ENCODE measurements at places on chromosomes 4 and X.

- DNase-seq, result no peak
These were observed 343.4 kb upstream of the RASGEF1B start for GRCh38 chr4:81814987-81815541.

GRCh38 chr4:81085979-81086378 is 55.5 kb downstream of the BMP3 start:
- DNase-seq, result no peak

DNA sequence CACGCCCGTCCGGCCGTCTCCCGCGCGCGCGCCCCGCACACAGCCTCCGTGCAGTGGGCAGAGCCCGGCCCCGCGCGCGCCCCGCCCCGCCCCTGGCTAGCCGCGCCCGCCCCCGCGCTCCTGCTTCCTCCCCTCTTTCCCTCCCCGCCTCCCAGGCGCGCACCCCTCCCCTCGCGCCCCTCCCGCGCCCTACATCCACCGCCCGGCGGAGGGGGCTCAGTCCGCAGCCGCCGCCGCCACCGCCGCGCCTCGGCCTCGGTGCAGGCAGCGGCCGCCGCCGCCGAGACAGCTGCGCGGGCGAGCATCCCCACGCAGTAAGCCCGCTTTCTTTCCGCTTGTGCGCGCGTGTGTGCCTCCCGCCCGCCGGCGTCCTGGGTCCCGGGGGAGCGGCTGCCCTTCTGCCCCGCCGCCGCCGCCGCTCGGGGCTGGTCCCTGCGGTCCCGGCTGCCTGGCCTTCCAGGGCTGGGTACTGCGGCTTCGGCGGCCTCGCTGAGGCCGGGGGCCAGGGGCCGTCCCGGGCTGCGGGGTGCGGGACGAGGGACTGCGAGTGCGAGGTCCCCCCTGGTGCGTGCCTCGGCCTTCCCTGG is at the start of gene FHL1:
Gene FHL1 (plus strand): TSS at position 219 of the 587 bp plus-strand sequence.
- peak; percentile 16 for DNase-seq

GRCh38 chr4:176186067-176186466 is 9.3 kb downstream of the SPATA4 start:
- no peak for DNase-seq

- no peak for DNase-seq
These were observed 182.0 kb upstream of the FAM241A start for GRCh38 chr4:111963158-111963700.

DNA sequence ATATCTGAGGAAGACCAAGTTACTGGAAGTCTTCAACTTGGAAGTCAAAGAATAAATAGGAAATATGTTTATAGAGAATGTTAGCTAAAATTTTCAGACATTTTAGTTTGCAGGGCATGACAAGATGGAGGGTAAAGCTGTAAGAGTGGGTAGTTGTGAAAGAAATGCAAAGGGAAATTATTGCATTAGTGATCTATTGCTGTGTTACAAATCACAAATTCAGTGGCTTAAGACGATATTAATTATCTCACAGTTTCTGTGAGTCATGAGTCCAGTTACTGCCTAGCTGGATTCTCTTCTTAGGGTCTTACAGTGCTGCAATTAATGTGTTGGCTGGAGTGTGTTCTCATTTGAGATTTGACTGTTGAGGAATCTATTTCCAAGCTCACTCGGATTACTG is 62.9 kb upstream of the CAMK2D start:
- DNase-seq, result no peak

DNA sequence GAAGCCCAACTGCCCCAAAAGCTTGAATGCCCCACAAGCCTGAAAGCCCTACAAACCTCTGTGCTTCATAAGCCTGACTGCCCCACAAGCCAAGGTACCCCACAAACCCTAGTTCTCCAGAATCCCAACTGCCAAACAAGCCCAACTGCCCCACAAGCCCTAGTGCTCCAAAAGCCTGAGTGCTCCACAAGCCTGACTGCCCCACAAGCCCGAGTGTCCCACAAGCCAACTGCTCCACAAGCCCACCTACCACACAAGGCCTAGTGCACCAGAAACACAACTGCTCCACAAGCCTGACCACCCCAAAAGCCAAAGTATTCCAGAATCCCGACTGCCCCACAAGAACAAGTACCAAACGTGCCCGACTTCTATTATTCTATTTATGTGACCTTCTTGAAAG is 13.6 kb upstream of the HSFX3 start:
- DNase-seq, result no peak

- no peak for DNase-seq
These were observed 5.5 kb upstream of the FGF2 start for GRCh38 chr4:122821092-122821491.

DNA sequence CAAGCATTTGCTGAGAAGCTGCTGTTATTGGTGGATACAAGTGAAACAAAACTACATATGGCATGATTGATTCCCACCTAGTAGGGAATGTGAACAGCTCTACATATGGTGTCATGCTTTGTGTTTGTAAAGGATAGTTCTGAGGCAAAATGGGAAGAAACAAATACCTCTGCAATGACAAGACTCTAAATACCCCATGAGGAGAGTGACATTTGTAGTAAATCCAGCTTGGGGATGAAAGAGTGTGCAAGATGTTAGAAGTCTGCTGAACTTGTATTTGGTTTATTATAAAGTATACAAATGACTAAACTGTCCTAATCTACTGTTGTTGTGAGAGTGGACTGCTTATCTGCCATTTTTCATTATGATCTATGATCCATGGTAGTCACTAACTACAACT is 120.8 kb upstream of the HS3ST1 start:
- no peak for DNase-seq

GRCh38 chr4:73281982-73282381 is 23.4 kb upstream of the ANKRD17 start:
- no peak for DNase-seq

- peak; percentile 8 for DNase-seq
These were observed 724 bp downstream of the THOC2 start for GRCh38 chrX:123731987-123732669.

DNA sequence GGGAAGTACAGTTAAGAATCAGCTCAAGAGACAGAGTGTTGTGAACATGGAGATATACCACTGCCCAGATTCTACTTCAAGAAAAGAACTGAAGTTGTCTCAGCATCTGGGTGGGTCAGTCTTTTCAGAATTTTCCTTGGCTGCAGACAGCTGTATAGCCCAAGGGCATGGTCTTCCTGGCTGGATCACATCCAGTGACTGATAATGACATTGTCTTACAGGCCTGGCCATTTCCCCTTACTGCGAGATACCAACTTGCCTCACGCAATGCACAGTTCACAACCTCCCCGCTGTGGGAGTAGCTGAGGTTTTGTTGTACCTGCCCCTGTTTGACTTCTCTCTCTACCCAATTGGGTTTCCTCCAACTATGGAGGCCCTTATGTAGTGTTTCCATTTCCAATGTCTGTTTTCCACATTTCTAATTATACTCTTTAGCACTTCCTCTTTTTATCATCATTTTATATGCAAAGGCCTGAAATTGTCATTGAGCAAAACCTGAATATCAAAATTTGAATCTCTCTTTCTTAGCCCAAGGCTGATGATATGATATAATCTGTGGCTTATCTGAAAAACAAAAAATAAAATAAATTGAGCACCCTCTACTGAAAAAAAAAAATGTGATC is 209.1 kb downstream of the NAF1 start:
- DNase-seq, result no peak

DNA sequence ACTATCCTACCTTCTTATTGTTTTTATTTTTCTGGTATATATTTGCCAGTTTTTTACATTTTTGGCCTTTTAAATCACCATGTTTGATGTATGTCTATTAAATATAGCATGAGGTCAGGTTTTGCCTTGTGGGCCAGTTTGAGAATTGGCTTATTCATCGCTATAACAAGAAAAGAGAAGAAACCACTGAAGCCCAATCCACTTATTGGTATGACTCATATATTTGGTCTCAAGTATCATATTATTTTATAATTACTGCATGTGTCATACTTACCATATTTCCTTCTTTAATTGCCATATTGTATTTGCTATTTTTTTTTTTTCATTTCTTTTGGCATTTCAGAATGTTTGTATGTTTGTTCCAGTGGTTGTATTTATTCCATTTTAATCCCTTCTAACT is 99.3 kb downstream of the IRF2 start:
- DNase-seq, result no peak

GRCh38 chr4:74018771-74019170 is 19.7 kb downstream of the CXCL3 start:
- DNase-seq, result no peak

GRCh38 chrX:115588179-115588578 is 27.2 kb downstream of the PLS3 start:
- DNase-seq, result no peak

GRCh38 chrX:74922922-74923543 is 2.2 kb downstream of the NEXMIF start:
- DNase-seq, result peak; percentile 3

GRCh38 chr4:92618968-92619367 is 315.2 kb downstream of the GRID2 start:
- DNase-seq, result no peak

GRCh38 chr4:17018013-17018412 is 119.6 kb upstream of the LDB2 start:
- DNase-seq, result no peak

GRCh38 chr4:168317621-168318020 is 931 bp downstream of the DDX60 start:
- no peak for DNase-seq

- DNase-seq, result no peak
These were observed 32.0 kb downstream of the DAPP1 start for GRCh38 chr4:99848591-99849001.

- no peak for DNase-seq
These were observed 212.7 kb downstream of the KCTD8 start for GRCh38 chr4:44235897-44236296.

GRCh38 chr4:106522839-106523238 is 154.3 kb upstream of the GIMD1 start:
- no peak for DNase-seq

- DNase-seq, result no peak
These were observed 20.8 kb downstream of the RLIM start for GRCh38 chrX:74593593-74593992.

DNA sequence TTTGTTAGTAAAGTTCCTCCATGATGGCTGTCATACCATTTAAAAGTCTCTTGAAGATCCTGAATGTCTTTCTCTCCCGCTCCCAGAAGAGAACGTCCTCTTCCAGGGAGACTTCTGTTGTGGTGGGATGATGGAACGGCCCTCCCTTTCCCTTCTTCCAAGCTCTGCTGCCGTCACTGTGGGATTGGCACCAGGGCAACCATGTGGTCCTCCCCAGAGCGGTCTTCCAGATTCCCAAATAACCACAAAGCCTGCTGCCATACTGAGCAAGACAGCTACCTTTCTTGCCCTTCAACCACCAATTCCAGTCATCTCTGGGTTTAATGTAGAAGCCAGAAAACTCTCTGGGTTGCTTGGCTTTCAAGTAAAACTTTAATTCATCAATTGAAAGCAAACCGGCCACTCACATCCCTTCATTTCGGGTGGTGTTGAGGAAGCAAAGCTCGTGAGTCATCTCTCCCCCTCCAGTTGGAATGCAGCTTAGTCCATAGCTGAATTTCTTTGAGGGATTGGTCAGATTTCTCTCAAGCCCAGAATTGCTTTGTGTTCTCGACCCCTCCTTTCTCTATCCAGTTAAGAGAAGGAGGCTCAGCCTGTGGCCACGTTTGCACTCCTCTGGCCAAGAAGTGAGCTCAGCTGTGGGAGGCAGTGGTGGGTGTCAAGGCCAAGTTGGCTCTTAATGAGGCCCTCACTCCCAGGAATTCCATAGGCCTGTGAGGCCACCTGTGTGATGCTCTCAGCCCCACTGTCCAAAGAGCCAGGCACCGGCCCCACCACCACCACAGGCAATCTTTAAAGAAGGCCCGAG is 36.9 kb downstream of the FHDC1 start:
- DNase-seq, result no peak

DNA sequence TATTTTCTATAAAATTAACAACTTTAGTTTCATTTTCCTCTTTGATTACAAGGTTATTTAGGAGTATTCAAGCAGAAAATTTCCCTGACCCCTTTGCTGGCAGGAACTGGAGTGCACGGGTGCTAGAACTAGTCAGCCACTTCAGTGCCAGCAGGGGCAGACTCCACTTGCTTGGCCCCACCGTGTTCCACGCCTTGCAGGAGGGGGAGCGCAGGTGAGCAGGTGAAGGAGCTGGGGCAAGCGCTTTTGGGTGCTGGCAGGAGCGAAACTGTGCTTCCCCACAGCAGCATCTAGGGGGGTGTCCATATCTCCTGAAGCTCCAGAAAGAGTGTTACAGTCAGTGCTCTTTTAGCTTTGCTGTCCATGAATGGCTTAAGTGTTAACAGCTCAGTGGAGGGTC is 45.5 kb downstream of the MID2 start:
- DNase-seq, result no peak

- peak; percentile 85 for DNase-seq
These were observed at the start of gene TBC1D9 for GRCh38 chr4:140756319-140757231. TSS of gene TBC1D9 (minus strand) at chr4:140756385. CDS start at chr4:140756045, 340 bp downstream.

GRCh38 chr4:141158219-141158618 is 24.9 kb upstream of the RNF150 start:
- DNase-seq, result peak; percentile 21

DNA sequence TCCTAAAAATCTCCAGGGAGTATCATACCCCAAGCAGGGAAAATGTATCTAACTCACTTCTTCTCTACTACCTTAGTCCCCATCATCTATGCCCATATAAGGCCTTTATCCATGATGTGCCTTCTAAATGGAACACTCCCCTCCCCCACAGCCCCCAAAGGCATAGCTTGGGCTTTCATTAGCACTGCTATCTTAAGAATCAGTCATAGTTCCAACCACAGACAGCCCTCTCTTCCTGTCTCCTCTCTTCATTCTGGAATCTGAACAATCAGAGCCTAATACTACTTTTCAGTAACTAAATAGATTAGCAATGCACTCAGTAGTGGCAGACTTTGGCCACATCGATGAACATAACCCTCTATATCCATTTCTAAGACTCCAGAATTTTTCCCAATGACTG is 313.2 kb upstream of the DKK2 start:
- DNase-seq, result no peak

- DNase-seq, result no peak
These were observed 49.0 kb downstream of the HTN1 start for GRCh38 chr4:70099206-70099605.

DNA sequence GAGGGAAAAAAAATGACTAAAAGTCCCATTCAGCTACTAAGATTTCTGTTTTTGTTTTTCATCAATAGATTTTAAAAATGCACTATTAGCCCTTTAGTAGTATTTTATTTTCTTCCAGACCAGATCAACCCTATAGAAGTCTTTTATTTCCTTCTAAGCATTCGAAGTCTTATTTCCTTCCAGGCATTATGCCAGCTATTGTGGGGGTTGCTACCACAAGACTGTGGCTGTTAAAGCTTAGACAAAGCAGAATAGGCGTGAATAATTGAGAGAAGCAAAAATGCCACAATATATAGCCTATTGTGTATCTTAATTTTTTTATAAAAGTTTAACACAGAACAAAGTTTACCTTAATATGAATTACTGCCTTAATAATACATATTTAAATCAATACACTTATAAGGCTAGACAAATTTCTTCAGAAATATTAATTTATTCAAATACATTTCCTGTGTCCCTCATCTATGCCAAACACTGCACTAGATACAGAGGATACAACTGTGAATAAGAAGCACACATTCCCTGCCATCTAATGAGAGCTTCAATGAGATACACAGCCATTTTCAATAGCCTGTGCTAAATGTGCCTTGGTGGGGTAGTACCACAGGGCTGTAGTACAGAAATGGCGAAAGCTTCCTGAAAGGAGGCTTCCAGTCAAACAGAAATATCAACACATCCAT is 33.1 kb downstream of the SLC10A7 start:
- no peak for DNase-seq

- no peak for DNase-seq
These were observed 2.6 kb downstream of the DHRSX start for GRCh38 chrX:2497961-2498780.

GRCh38 chr4:115310641-115311040 is 197.2 kb upstream of the NDST4 start:
- no peak for DNase-seq

- DNase-seq, result no peak
These were observed 502.4 kb downstream of the NLGN4X start for GRCh38 chrX:5726224-5726623.

All from NCI-H1105 treated with DMSO at 0.1 percent for 48 hours (cell line).